ENCODE measurements at places on chromosomes 4 and X.

DNA sequence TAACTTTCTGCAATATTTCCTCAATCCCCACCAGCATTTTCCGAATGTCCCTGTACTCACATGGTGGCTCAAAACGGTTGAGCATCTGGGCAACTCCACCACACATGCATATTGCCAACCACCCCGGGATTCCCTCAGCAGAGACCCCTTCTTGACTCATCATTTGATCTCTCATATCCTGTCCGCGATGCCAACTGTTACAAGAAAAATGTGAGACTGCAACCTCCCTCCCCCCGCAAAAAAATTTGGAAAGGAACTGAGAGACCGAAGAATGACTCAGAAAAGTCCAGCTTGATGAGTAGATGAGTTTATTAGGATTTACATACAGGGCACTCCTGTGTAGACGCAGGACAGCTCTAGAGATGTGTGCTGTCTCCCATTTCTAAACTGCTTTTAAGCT, 561.4 kb downstream of the ZIC3 start:
- no peak for DNase-seq

- DNase-seq = peak; percentile 11
Measured at GRCh38 chrX:140177821-140178220, 212.5 kb upstream of the CXorf66 start.

- no peak for DNase-seq
Measured at GRCh38 chr4:62940229-62940628, 1469.0 kb downstream of the TECRL start.

- DNase-seq = no peak
Measured at GRCh38 chr4:151455212-151455611, 46.2 kb downstream of the FHIP1A start.

DNA sequence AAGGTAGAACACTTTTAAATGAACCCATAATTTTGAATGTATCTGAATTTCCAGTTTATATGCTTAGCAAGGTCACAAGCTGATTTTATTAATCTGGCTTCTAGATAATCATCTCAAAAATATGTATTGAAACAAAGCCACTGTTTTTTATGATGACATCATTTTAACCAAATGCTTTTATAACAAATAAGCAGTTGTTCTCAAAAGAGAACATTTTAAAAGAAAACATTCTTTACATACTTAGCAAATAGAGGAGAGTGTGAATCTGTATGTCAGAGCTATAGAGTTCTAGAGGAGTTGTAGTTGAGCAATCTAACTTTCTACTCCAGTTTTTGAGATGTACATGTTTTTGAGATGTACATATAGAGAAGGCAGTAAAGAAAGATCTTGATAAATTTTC, 42.5 kb downstream of the LAMP2 start:
- no peak for DNase-seq

DNA sequence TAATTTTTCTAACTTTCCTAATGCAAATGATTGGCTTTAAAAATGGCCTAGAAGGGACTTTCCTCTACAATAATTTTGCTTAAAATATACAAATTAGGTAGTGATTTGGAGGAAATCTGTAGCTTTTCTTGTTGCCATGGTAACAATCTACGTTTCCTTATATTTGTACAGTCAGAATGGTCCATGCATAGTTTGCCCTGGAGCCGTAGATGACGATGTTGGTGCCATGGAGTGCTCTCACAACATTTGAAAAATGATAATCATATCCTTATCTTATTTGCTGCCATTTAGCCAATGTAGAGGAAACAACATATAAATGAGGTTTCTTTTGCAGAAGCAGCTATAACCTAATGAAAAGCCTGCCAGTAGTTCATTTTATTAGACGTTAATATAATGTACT, 89.0 kb upstream of the NMU start:
- DNase-seq = no peak

DNA sequence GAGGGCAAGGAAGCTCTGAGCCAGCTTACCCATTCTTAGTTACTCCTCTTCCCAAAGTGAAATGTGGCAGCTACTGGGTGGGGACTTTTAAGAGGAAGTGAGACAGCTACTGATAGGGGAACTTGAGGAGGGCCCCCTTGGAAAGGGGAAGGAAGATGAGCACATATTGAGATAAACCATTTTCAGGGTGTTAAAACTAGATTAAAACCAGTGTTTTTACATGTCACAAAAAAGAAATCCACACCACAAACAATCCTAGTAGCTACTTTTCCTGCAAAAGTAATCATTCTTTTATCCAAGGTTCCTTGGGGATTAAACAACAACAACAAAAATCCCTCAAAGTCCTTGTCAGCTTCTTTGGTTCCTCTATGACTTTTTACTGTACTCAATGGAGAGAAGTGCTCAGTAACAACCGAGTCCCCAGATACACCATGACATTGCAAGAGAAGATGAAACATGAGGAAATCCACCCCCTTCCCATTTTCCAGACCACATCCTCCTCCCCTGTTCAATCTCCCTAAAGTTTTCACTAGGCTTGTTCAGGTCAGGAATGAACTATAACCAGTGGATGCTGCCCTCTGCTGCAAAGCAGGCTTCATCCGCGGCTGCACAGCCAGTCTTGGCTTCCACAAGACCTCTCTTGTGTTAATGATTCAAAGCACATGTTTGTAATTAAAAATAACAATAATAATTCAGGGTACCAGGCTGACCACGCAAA, 113.5 kb upstream of the TMEM164 start:
- peak; percentile 13 for DNase-seq

- DNase-seq = no peak
Measured at GRCh38 chr4:126682250-126682649, 950.5 kb upstream of the INTU start.

GRCh38 chrX:154502098-154502497, 11.7 kb upstream of the SLC10A3 start:
- no peak for DNase-seq

Data from astrocyte of the cerebellum (primary cell).